ENCODE measurements at places on chromosomes 3 and 15.

DNA sequence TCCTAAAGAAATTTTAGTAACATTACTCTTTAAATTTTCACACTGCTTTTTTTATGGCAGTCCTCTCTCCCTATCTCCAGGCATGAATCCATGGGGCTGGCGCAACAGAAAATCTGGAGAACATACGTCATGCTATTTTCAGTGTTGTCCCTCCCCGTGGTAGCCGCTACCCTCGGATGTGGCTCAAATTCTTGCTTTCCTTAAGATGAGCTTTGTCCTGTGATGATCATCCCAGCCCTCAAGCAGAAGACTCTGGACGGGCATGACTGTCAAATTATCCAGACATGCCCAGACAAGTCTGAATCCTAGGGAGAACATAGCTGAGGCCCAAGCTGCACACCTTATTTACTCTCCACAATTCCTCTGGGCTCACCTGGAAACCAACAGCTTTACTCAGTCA lies 49.1 kb downstream of the FMN1 start:
- no peak for DNase-seq

- no peak for DNase-seq
These were observed 10.4 kb upstream of the MME start for GRCh38 chr3:155069729-155070128.

DNA sequence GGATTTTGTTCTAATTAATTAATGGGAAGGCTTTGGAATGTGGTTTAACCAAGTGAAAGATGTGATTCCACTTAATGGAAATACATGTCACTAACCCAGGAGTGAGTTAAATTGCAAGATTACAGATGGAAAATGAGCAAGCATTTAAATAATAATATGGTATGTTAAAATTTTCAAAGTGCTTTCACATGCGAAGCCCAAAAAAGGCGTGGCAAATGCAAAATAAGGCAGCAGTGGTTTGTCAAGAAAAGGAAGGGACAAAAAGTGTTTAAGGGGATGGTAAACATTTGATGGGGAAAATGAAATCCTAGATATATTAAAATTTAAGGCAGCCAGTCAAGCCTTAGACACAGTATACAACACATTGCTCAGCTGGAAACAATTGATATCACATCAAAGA lies 2.9 kb downstream of the TICRR start:
- no peak for DNase-seq

DNA sequence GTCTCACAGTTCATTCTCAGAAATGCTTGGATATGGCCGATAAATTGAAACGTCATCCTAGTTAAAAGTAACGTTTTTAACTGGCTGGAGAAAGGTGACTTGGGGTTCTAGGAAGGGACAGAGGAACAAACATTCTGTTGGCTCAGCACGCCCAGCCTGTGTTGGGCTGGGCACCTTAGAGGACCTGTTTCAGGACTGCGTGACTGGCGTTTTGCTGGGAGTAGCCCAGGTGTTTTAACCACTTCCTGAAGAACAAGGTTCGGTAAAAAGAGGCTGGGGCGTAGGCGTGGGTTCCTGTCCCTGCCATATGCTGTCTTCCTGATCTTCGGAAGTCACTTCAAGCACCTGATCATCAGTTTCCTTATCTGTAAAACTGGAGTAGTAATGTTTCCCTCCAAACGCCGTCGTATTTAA lies 1.1 kb upstream of the TLNRD1 start:
- DNase-seq: peak; percentile 42

- no peak for DNase-seq
These were observed 288.2 kb downstream of the EPHA6 start for GRCh38 chr3:97102641-97103040.

GRCh38 chr3:6680119-6680806 lies 180.7 kb upstream of the GRM7 start:
- DNase-seq: no peak

DNA sequence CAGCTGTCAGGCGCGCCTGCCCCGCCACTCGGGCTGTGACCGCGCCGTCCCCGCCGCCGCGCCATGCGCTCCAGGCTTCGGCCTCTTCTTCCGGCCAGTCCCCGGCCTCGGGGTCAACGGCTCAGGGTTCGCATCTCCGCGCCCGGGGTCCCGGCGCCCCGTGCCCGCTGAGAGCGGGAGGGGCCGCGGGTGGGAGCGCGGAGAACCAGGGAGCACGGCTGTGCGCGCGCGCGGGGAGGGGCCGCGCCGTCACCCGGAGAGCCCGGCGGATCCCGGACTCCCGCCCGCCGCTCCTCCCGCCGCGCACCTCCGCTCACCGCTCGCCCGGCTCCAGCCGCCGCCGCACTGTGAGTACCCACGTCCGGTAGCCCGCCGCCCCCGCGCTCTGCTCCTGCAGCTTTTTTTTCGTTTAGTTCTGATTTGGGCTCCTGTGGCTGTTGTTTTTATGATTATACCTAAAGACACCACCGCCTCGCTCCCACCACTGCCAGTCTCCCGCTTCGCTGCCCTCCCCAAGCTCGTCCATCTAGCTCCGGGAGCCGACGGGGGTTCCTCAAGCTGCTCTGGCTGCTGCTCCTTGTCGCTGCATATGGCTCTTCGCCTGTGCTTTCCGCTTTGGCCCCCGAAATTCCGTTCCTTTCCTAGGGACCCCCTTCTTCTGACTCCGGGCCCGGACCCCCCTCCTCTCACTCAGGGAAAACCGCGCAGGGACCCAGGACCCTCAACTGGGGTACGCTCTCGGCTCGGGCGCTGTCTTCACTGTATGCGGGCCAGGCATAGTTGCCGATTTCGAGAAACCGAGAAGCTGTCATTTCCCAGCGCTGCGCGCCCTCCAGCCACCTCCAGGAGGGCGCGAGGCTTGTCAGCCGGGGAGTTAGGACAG lies 1.8 kb upstream of the SKOR1 start:
- no peak for DNase-seq

DNA sequence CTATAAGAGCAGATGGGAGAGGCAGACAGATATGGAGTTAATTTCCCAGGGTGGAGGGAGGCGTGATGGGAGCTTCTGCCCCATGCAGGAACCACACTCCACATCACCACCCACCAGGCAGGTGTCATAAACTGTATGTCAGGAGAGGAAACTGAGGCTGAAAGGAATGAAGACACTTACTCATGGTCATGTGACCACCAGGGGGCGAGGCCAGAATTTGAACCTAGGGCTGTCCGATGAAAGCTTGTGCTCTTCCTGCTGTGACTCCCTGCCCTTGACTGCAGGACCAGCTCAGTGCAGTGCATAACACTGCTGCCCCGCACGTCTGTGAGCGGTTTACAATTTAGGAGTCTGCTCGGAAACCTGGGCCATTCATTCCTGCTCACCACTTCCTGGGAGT lies 28.8 kb downstream of the NUP210 start:
- peak; percentile 35 for DNase-seq

- DNase-seq: no peak
These were observed 17.0 kb downstream of the TMEM62 start for GRCh38 chr15:43150191-43150929.

DNA sequence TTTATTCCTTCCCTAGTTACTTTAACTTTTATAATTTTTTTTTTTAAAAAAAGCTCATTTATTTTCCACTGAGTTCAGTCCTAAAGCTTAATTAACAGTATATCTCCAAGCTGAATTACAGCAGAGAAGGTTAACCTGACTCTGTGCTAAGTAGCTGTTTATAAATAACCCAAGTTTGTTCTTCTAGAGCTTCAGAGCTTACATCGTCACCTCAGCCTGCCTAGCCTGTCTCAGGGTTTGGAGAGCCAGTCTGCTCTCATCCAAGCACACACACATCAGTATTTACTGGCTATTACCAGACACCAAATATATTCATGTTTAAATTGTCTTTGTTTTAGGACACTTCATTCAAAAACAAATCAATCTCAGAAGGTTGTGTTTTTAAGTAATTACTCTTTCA lies 154.9 kb downstream of the CDIN1 start:
- no peak for DNase-seq

DNA sequence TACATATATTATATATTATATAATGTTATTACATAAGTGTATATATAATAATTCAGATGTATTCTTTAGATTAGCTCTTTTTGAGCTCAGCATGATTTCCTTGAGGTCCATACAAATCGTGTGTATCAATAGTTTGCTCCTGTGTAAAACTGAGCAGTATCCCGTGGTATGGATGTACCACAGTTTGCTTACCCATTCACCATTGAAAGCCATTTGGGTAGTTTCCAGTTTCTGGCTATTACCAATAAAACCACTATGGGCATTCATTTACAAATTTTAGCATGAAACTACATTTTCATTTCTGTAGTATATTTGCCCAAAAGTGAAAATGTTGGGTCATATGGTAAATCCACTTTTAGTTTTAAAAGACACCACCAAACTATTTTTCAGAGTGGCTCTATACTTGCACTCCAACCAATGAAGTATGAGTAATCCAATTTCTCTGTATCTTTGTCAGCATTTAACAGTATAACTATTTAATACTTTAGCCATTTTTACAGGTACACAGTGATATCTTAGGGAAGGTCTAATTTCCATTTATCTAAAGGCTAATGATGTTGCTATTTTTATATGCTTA lies 1361.4 kb upstream of the GBE1 start:
- DNase-seq: no peak

DNA sequence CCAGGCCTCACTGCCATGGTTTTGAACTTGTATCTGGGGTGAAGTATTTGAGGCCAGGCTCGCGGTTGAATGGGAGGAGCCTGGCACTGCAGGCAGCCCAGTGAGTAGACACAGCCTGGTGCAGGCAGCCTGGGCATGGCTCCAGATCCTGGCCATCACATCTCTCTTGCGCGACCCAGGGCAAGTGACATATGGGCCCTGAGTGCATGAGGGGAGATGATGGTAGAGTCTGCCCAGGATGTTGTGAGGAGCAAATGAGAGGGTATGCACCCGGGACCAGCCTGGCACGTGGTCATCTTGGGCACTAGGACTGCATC lies 103.5 kb downstream of the TBC1D2B start:
- DNase-seq: no peak

- no peak for DNase-seq
These were observed 289.9 kb downstream of the SHOX2 start for GRCh38 chr3:157816296-157816695.

DNA sequence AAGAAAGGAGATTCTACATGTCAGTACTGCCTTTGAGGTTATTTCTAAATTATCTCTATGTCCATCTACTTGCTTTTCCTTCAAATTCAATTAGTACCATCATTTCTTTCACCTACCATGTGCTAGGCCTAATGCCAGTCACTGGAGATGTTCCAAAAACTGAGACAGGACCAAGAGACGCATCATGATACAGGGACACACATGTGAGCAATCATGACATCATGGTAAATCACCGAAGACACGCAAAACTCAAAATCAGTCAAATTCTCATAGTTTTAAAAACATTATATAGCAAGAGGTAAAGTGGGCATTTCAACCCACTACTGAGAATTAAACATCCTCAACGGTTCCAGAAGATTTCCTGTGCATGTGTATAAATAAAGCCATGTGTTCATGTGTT lies 95.0 kb downstream of the CD47 start:
- DNase-seq: no peak

DNA sequence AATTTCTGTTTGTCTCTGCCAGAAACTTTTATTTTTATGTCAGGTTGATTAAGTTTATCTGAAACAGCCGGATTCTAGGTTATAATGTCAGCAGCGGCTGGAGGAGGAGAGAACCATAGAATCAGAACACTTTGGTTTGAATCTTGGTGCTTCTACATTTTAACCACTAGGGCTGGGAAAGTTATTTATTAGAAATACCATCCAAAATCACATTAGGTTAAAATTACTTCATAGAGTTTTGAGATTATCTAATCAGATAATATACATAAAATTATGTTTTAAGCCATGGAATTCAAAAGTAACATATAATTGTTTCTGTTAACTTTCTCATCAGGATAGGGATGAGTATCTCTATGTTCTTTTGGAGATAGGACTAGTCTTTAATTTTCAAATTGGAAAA lies 502.9 kb downstream of the ROBO1 start:
- no peak for DNase-seq

- no peak for DNase-seq
These were observed 12.8 kb downstream of the NXPE3 start for GRCh38 chr3:101791778-101792177.

- no peak for DNase-seq
These were observed 30.2 kb upstream of the ADAMTS9 start for GRCh38 chr3:64717872-64718613.

DNA sequence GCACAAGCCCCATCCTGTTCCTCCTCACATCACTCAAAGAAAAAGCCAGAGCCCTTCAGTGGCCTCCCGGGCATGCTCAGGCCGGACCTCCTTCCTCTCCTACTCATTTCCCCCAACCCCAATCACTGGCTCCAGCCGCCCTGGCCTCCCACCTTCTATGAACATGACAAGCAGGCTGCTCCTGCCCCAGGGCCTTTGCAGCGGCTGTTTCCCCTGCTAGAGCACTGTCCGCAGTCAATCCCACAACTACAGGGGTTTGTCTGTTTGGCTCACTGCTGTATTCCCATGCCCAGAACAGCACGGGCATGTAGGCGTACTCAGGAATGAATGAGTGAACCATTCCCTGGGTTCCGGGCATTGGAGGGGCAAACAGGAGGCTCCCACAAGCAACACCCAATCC lies 139.8 kb upstream of the PRR20G start:
- no peak for DNase-seq

DNA sequence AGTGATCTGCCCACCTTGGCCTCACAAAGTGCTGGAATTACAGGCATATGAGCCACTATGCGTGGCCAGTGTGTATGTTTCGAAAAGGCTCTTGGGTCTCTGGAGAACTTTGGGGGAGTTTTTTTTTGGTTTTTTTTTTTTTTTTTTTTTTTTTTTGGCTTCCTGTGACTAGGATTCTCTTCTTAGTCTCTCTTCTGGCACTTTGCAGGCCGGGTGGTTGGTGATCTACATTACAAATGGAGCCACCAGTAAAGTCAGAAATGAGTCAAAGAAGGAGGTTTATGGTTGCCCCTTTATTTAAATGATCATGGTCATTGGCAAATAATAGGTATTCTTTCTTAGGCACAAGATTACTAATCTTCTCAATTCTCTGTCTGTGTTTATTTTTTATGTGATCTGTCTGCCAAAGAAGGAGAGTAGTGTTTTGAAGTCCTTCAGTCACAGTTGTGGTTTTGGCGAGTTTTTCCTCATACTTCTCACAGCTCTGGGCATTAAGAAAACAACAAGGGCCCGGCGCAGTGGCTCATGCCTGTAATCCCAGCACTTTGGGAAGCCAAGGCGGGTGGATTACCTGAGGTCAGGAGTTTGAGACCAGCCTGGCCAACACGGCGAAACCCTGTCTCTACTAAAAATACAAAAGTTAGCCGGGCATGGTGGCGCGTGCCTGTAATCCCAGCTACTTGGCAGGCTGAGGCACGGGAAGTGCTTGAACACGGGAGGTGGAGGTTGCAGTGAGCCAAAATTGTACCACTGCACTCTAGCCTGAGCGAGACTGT lies 38.3 kb downstream of the PDE8A start:
- DNase-seq: no peak

- no peak for DNase-seq
These were observed at the start of gene CCDC80 for GRCh38 chr3:112640930-112641801. Gene CCDC80 (minus strand): TSS chr3:112641143. CDS start chr3:112639905, 1,238 bp downstream.

GRCh38 chr3:156142702-156143101 lies 22.3 kb downstream of the KCNAB1 start:
- DNase-seq: no peak

- DNase-seq: no peak
These were observed 21.0 kb downstream of the ZDHHC3 start for GRCh38 chr3:44954962-44955361.

Data from activated T-cell treated with anti-CD3 and anti-CD28 coated beads, Interleukin-2, amount 50 U/mL, for 4 hours (primary cell).